Cardiac fibroblast (primary cell): ENCODE measurements at places on chromosomes 2 and 18.

- no peak for DNase-seq
Measured at GRCh38 chr2:71526141-71526540, 72.8 kb downstream of the DYSF start.

DNA sequence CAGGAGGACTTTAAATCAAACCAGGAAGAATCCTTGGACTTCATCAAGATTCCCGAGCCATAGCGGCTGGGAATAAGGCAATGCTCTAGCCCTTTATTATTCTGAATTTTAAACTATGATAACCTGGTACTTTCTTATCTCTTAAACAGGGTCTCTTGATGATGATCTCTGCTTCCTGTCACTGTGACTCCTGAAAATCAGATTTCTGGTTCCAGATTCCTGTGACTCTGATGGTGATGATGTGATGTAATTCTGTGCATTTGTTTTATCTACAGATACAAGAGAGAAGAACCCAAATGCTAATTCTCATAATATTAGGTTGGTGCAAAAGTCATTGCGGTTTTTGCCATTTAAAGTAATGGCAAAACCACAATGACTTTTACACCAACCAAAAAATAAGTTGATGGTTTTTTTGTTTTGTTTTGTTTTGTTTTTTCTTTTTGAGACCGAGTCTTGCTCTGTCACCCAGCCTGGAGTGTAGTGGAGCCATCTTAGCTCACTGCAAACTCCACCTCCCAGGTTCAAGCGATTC, 116.3 kb upstream of the CREB1 start:
- no peak for DNase-seq

- peak; percentile 19 for DNase-seq
Measured at GRCh38 chr2:129253461-129253812, 726.0 kb upstream of the RAB6C start.

DNA sequence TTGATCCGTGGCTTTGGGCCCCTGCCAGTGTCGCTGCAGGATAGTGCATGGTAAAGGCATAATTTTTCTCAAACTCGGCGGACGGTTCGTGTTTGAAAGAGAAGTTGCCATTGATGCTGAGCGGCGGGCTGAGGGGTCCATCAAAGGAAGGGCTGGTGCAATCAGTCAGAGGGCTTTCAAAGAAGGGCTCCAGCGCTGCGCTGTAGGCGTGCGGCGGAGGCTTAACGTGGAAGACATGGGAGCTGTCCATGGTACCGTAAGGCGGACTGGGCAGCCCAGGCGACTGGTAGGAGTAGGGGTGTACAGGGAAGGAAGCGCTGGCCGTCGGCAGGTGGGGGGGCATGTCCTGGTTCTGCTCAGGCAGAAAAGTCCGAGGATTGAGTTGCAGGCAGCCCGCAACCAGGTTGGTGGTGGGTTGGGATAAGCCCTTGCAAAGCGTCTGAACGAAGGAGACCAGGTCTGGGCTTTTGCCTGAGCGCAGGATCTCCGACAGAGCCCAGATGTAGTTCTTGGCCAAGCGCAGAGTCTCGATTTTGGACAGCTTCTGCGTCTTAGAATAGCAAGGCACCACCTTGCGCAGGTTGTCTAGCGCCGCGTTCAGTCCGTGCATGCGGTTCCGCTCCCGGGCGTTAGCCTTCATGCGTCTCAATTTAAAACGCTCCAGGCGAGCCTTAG, 2.3 kb downstream of the NEUROD1 start:
- peak; percentile 81 for DNase-seq

- peak; percentile 90 for DNase-seq
Measured at GRCh38 chr2:238459081-238459629, 32.4 kb downstream of the ASB1 start.

DNA sequence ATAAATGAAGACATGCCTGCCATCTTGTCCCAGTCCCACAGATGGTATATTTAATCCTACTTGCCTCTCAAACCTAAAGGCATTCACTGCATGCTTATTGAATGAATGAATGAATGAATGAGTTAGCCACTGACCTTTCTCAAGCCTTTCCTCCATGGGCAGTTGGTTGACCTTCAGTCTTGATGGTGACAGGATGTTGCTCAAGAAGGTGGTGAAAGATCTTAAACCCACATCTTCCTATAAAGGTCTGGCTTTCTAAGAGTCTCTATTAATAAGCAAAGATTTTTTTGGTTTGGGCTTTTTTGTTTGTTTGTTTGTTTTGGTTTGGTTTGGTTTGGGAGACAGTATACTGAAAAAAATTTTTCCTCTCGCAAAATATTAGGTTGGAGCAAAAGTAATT, 41.7 kb downstream of the KIAA2012 start:
- DNase-seq: peak; percentile 25

- DNase-seq: peak; percentile 54
Measured at GRCh38 chr2:238848976-238849853, 1.3 kb downstream of the TWIST2 start.

GRCh38 chr2:26346454-26347053, at the start of gene ADGRF3:
ADGRF3 (minus strand) TSS chr2:26346789; CDS start chr2:26346234, 555 bp downstream.
- DNase-seq: peak; percentile 35

DNA sequence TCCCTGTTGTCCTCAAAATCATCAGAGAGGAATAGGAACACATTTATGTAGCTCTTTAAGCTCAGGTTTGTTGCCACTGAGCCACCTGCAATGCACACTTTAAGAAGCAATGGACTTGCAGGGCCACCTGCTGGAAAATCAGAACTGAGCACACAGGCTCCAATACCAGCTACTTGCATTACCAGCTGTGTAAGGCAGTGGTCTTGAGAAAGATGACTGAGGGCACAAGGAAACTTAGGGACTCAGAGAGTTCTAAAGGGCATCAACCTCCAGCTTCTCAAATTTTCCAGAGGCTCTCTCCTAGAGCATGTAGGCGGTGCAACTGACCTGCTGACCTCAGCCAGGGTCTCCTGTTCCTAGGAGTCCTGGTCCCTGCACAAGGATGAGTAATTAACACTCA, 2.5 kb upstream of the CNDP2 start:
- peak; percentile 71 for DNase-seq

GRCh38 chr2:179096090-179096489, 46.2 kb upstream of the CCDC141 start:
- no peak for DNase-seq

DNA sequence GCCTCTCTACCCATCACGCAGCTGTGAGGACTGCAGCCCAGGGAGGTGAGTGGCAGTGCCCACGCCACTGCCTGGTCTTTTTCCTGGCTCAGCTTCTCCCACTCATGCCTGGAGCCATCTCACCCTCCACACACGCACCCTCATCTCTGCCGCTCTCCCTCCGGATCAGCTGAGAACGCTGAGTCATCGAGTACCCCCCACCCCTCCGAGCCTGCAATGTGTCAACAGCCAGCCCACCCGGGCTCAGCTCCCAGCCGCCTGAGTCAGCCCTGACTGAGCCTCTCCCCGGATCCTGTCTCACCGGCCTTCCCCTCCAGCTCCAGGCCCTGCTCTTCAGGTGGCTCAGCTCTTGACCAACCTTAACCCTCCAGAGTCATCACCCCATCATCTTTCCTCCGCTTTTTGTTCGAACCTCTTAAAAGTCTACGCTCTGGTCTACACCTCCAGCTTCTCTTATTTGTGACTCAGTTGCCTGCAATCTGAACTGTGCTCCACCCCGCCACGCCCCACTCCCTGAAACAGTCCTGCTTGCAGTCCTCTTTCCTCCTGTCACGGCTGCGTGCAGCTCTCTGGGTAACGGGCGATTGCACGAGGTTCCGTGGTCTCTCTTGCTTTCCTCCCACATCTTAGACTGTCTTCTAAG, 94.4 kb upstream of the ASAP2 start:
- peak; percentile 85 for DNase-seq

- DNase-seq: peak; percentile 84
Measured at GRCh38 chr2:186274936-186275575, 211.0 kb upstream of the ZC3H15 start.

DNA sequence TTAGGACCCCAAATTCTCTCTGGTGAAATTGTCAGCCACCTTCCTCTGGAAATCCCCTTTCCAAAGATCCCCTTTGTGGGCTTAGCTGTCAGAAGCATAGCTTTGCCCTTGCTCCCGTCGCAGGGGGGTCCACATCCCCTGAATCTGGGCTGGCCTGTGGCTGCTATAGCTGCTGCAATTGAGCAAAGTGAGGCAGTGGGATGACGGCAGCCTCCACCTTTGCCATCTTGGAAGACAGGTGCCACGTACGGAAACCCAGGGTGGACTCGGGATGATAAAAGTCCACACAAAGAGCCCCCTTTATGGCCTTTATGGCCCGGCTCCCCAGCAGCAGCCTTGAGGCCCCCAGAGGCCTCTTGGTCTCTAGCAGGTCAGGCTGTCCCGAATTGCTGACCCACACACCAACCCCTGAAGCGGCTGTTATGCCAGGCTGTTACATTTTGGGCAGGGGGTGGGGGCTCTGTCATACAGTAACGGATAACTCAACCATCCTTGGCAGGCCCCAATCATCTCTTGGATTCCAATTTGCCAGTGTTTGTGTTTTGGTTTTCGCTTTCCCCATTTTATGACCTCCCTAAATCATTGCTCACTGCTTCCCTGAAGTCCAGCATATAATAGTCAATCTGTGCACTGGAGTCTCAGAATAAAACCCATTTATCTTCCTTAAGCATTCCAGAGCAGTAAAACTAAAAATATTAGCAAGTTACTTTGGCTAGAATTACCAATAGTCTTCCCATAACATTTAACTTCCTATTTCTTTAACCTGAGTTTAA, 33.2 kb upstream of the ID2 start:
- DNase-seq: no peak

DNA sequence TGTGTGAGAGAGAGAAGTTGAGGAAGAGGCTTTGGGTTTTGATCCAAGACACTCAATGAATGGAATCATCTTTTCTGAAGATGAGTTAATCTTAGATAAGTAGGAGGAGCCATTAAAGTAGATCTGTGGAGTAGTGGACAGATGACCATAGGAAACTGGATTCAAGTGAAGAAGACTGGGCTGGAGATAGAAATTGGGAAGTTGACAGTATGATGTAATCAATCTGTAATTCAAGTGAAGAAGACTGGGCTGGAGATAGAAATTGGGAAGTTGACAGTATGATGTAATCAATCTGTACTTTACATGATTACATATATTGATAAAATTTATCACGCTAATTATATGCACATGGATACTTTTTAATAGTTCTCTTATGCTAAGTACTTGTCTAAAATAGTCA, 92.8 kb downstream of the PHLPP1 start:
- no peak for DNase-seq

GRCh38 chr18:26653943-26654615, 105.7 kb upstream of the KCTD1 start:
- no peak for DNase-seq

- no peak for DNase-seq
Measured at GRCh38 chr2:103249462-103249861, 487.6 kb downstream of the TMEM182 start.

DNA sequence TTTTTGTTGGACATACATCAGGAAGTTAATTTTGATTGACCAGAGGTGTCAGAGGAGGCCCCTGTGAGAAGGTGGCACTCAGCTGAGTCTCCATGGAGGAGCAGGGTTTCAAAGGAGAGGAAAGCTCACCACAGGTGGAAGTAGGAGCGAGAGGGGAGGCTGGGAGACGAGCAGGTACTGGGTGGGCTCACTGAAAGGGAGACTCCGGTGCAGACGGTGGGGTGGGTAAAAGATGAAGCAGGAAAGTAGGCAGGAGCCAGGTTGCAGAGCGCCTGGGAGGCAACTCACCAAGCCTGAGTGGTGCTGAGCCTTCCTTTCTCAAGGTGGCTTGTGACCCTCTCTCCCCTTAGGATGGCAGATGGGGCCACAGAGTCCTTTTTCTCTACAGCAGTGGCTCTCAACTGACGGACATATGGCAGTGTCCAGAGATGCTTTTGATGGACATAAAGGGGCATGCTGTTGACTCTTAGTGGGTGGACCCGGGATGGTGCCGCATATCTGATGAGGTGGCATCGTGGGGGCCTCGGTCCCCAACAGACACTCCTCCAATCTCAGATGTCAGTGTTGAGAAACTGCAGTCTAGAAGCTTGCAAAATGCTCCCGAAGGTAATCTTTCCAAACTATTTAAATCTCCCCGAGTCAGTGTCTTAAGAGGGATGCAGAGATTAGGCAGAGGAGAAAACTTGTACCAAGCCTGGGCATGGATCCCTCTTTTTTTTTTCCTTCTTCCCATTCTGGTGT, 64.0 kb downstream of the LPIN1 start:
- no peak for DNase-seq

- no peak for DNase-seq
Measured at GRCh38 chr2:15868186-15868585, 72.2 kb upstream of the MYCN start.

DNA sequence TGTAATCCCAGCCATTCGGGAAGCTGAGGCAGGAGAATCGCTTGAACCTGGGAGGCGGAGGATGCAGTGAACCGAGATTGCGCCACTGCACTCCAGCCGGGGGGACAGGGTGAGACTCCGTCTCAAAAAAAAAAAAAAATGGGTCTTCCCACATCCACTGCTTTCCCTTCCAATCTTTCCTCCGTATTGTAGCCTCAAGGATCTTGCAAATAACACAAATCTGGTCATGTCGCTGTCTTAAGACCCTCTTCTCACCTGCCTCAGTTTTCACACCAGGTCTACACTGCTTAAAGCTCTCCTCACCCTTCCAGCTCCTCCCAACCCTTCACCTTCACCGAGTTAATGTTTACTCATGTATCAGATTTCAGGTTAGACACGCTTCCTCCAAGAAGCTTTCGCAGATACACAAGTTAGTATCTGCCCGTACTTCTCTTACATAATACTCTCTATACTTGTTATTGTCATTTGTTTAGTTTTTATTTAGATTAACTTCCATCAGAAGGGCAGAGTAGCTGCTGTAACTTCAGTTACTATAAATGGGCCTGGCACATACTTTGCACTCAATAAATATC, 1.5 kb downstream of the IER3IP1 start:
- no peak for DNase-seq

DNA sequence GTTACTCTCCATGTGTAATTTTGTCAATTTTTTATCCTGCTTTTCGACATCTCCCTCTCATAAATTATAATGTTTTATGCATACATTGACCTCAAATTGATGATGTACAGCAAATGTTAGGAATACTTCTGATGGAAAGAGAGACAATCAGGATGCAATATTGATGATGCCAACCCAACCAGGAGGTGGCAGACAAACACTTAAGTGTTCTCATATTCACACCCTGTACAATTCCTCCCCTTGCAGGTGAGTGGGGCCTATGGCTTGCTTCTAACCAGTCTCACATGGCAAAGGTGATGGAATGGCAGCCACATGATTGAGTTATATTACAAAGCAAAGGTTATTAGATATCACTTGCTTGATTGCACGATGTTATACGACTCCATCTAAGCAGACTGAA, 594.3 kb upstream of the REG3G start:
- DNase-seq: no peak

- peak; percentile 80 for DNase-seq
Measured at GRCh38 chr2:45014016-45014702, 4.9 kb upstream of the SIX2 start.

GRCh38 chr2:20429528-20429927, 17.3 kb upstream of the RHOB start:
- no peak for DNase-seq

- no peak for DNase-seq
Measured at GRCh38 chr2:101882769-101883307, 108.9 kb upstream of the IL1R2 start.

- peak; percentile 78 for DNase-seq
Measured at GRCh38 chr18:51537487-51537886, 340.0 kb upstream of the MEX3C start.
